ENCODE measurements at places on chromosomes 5 and 9. TPM values are rescaled to one million over a fixed set of nuclear protein-coding genes. Genes with fewer than 3 reads are reported as not detected.

SLC6A7 gene
- total RNA-seq: 5.9 TPM

LHX3 gene
- not detected for total RNA-seq

SPATA31A3 gene
- total RNA-seq: not detected

PCDHA9 gene
- 22.7 TPM for total RNA-seq

CER1 gene
- 1.2 TPM for total RNA-seq

CCL27 gene
- total RNA-seq: not detected

Measured in cerebellum (tissue), 4 donors.